ENCODE measurements at places on chromosomes 4 and X.

DNA sequence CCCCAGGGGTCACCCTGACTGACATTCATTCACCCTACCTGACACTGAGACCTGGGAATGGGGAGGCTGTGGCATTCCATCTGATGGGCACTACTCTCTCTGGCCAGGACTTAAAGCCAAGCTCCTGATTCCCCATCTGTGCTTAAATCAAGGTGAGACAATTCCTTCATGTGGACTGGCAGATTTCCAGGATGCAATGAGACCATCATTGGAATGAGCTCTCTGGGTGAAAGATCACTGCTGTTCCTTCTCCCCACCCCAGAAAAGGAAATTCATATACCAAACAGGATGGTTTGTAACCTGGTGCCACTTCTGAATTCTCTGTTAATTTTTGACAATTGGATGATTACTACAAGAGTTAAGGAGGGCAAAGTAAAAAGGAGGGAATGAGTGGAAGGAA is 354.8 kb downstream of the MID1IP1 start:
- no peak for DNase-seq

- DNase-seq: no peak
These were observed 40.5 kb upstream of the BMP2K start for GRCh38 chr4:78735697-78736096.

- no peak for DNase-seq
These were observed 1.3 kb downstream of the FAM149A start for GRCh38 chr4:186105647-186106321.

DNA sequence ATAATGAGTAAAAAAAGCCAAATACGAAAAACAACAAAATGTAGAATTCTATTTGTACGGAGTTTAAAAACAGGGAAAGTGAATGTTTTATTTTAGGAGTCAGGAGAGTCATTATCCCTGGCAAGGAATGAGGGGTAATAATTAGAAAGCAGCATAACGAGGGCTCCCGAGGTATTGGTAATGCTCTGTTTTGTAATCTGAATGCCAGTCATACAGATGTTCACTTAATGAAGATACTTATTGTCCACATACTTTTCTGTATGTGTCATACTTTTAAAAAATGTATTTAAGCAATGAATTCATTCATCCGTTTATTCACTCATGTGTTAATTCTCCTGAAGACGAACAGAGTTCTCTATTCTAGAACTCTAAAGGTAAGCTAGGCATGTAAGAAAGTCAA is 87.8 kb upstream of the BMP2K start:
- DNase-seq: no peak

- no peak for DNase-seq
These were observed 58.2 kb downstream of the RAB40AL start for GRCh38 chrX:102995316-102995715.

DNA sequence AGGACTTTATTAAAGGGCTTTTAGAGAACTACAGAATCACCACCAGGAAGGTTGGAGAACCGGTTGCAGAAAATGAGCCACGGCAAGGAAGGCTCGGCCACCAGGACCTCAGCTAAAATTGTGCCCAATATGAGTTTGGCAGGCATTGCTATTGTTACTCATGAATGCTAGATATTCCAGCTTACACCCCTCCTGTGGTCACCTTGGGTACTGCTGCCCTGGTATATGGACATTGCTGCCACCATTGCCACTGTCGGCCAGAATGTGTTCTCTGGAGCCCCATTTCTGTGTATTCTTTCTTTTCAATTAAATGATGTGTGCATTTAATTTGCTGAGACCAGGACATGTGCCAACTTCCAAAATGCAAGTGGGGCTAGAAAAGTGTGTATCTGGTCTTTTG is 626.7 kb upstream of the BOD1L1 start:
- DNase-seq: no peak

All from activated T-cell treated with anti-CD3 and anti-CD28 coated beads for 1 hour (primary cell).